Cardiac muscle cell (in vitro differentiated cells and primary cell): ENCODE measurements at places on chromosomes 2 and 18.

- peak overlapping the region; percentile 45 for H3K4me3 ChIP-seq
- no peaks in the 10 kb centered on the region for H3K4me1 ChIP-seq
- no peaks in the 10 kb centered on the region for H3K36me3 ChIP-seq
- DNase-seq = peak; percentile 36
- no peak overlapping the region for H3K27ac ChIP-seq
These were observed 903 bp downstream of the KCNG3 start for GRCh38 chr2:42492691-42493467.

- DNase-seq = peak; percentile 52
- no peak overlapping the region for H3K4me3 ChIP-seq
- no peaks in the 10 kb centered on the region for H3K27me3 ChIP-seq
- H3K36me3 ChIP-seq = no peaks in the 10 kb centered on the region
- H3K4me1 ChIP-seq = peaks cover 29% of the 10 kb centered on the region
These were observed 82.1 kb downstream of the TNP1 start for GRCh38 chr2:216777637-216778273.

GRCh38 chr2:5412001-5412400 lies 280.2 kb upstream of the SOX11 start:
- DNase-seq = no peak
- no peaks in the 10 kb centered on the region for H3K27me3 ChIP-seq
- H3K4me1 ChIP-seq = peaks cover 15% of the 10 kb centered on the region
- H3K27ac ChIP-seq = no peak overlapping the region
- no peaks in the 10 kb centered on the region for H3K36me3 ChIP-seq

DNA sequence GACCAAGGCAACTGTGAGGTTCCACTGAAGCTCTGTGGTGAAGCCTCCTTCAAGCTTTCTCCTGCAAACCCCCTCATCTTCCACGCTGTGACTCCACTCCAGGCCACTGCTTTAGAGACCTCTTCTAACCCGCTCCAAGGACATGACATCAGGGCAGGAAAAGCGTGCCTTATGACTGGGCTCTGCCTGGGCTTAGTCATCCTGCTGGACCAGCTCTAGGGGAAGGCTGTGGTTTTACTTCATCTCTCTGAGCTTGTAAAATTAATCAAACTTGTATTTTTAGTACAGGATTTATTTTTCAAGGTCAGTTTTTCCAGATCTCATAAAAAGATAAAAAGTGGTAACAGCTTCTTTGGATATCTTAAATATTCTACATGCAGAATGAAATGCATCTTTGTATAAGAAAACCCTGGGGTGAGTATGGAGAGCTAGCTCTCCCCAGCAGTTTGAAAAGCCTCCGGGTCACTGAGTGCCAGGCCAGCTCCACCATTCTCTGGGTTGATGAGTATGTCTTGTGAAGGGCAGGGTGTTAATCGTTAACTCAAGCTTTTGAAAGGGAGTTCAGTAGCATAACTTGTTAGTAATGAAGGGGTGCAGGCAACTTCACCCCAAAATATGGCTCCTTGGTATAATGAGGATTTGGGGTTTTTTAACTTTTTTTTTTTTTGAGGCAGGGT lies 33.1 kb upstream of the YPEL5 start:
- DNase-seq = peak; percentile 64
- no peaks in the 10 kb centered on the region for H3K27me3 ChIP-seq
- H3K36me3 ChIP-seq = no peaks in the 10 kb centered on the region
- H3K4me1 ChIP-seq = no peaks in the 10 kb centered on the region

- no peaks in the 10 kb centered on the region for H3K4me1 ChIP-seq
- H3K4me3 ChIP-seq = no peak overlapping the region
- DNase-seq = no peak
- no peaks in the 10 kb centered on the region for H3K27me3 ChIP-seq
- no peak overlapping the region for H3K27ac ChIP-seq
These were observed 273.7 kb downstream of the TWIST2 start for GRCh38 chr2:239121600-239122012.

DNA sequence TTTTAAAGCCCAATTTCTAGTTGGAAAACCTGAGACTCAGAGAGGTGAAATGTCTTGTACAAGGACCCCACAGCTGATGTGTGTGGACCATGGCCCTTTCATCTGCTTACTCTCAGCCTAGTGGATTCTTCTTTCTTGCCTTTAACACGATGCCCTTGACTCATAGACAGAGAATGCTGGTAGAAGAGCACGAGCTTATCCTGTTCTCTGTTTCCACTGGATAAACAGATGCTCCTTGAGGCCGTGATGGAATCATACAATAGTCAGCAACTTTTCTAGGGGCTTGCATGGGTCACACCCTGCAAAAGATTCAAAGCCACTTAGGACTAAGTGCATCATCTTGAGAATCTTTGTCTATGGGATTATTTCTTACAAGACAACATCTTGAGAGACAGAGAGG lies 50.9 kb downstream of the MYCN start:
- no peak for DNase-seq
- no peaks in the 10 kb centered on the region for H3K36me3 ChIP-seq
- no peaks in the 10 kb centered on the region for H3K27me3 ChIP-seq

DNA sequence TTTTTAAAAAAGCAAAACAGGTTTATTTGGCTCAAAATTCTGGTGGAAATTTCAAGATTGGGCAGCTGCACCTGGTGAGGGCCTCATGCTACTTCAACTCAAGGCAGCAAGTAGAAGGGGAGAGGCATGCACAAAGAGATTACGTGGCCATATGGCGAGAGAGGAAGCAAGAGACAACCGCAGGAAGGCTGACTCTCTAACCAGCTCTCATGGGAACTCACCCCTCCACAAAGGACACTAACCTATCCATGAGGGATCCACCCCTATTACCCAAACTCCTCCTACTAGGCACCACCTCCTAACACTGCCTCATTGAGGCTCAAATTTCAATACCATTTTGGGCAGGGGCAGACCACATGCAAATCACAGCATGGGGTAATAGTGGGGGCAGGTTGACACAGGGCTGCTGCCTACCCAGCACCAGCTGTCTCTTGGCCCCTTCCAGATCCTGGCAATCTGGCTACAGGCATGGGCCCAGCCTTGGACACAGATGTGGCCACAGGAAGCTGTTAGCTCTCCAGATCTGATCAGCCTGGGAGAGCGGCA lies 2.0 kb upstream of the CAPN10 start:
- peaks cover 3% of the 10 kb centered on the region for H3K36me3 ChIP-seq
- H3K4me3 ChIP-seq = no peak overlapping the region
- no peak overlapping the region for H3K27ac ChIP-seq
- H3K4me1 ChIP-seq = peaks cover 6% of the 10 kb centered on the region
- no peaks in the 10 kb centered on the region for H3K27me3 ChIP-seq
- DNase-seq = no peak

- DNase-seq = peak; percentile 55
- H3K27ac ChIP-seq = no peak overlapping the region
- no peaks in the 10 kb centered on the region for H3K36me3 ChIP-seq
- H3K4me3 ChIP-seq = no peak overlapping the region
These were observed 74.4 kb upstream of the TANC1 start for GRCh38 chr2:158894078-158894477.

GRCh38 chr2:149313512-149313972 lies 16.8 kb upstream of the LYPD6 start:
- no peak overlapping the region for H3K4me3 ChIP-seq

GRCh38 chr18:10792181-10792580 lies 266.4 kb downstream of the NAPG start:
- peak; percentile 74 for DNase-seq
- H3K36me3 ChIP-seq = no peaks in the 10 kb centered on the region
- no peak overlapping the region for H3K27ac ChIP-seq
- H3K4me3 ChIP-seq = no peak overlapping the region
- no peaks in the 10 kb centered on the region for H3K27me3 ChIP-seq
- no peaks in the 10 kb centered on the region for H3K4me1 ChIP-seq

GRCh38 chr2:176020400-176020799 lies 18.3 kb upstream of the LNPK start:
- no peak overlapping the region for H3K27ac ChIP-seq
- DNase-seq = no peak
- H3K27me3 ChIP-seq = no peaks in the 10 kb centered on the region
- H3K4me1 ChIP-seq = peaks cover 21% of the 10 kb centered on the region

DNA sequence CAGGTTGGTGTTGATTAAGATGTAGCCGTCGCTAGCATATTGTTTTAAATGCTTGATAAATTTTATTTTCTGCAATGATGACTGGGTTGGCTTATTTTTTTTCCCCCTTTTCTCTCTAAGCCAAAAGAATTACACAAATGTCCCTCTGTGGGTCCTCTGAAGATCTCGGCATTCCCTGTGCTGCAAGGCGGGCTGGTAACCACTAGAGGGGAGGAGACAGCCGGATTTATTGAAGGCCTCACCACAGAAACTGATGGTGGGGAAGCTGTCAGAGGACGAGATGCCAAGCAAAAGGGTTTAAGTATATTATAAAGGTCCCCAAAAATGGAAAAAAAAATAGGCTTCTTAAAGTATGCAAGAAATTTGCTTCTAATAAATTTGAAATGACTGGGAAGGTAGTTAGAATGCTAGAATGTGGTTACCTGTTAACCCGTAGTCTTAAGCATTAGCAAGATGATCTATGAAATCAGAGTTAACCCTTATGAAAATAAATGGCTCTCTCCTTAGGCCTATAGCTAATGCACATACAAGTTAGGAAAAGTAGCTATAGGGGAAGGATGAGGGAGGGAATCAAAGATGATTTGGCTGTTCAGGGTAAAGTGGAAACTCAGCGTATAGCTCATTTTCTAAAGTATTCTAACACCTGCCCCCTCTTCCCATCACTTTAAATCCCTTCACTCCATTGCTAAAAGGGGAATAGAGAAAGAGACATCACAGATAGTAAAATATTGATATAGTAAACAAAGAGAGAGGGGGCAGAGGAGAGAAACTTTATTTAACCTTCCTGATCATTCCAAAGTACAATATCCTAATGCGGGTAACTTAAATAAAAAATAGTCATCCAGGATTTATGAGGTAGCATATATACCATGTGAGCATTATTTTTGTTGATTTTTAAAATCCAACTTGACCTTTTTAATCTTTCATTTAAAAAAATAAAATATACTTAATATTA lies 894.5 kb upstream of the POU3F3 start:
- no peaks in the 10 kb centered on the region for H3K27me3 ChIP-seq
- no peaks in the 10 kb centered on the region for H3K36me3 ChIP-seq
- no peaks in the 10 kb centered on the region for H3K4me1 ChIP-seq
- no peak overlapping the region for H3K27ac ChIP-seq

- no peaks in the 10 kb centered on the region for H3K4me1 ChIP-seq
- no peak overlapping the region for H3K27ac ChIP-seq
- no peaks in the 10 kb centered on the region for H3K36me3 ChIP-seq
- no peak overlapping the region for H3K4me3 ChIP-seq
- peak; percentile 57 for DNase-seq
- peaks cover 20% of the 10 kb centered on the region for H3K27me3 ChIP-seq
These were observed 34.3 kb upstream of the LGALSL start for GRCh38 chr2:64419596-64420165.

DNA sequence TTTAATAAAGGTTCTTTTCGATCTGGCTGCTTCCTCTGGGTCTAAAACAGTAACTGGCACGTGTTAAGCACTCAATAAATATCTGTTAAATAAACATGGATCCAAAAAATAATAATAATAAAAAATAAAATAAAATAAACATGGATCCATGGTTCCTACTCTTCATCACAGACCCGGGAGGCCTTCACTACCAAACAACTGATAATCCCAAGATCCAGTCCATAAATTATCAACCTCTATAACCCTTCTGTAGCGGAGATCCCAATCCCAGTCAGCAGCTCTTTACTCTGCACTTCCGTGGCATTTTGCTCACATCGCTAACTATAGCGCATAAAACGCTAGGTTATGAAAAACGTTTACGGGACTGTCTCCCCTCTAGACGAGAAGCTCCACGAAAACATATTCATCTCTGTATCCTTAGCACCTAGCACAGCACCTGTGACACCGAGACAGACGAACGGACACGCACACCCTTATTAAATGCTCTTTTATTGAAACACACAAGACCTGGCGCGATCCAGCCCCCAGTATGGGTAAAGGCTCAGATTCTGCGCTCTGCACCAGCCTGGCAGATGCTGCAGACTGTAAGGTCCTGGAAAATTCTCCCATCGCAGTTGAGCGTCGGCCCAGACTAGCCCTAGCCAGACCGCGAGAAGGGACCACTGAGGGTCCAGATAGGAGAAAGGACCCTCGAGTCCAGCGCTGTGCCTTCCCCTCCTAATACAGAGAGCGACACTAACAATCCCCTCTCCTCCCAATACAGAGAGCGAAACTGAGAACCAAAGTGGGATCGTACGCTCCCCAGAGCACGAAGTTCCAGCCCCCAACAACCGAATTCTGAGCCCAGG lies 770 bp downstream of the NBAS start:
- H3K4me3 ChIP-seq = peak overlapping the region; percentile 75
- H3K27ac ChIP-seq = peak overlapping the region; percentile 88
- H3K36me3 ChIP-seq = no peaks in the 10 kb centered on the region

DNA sequence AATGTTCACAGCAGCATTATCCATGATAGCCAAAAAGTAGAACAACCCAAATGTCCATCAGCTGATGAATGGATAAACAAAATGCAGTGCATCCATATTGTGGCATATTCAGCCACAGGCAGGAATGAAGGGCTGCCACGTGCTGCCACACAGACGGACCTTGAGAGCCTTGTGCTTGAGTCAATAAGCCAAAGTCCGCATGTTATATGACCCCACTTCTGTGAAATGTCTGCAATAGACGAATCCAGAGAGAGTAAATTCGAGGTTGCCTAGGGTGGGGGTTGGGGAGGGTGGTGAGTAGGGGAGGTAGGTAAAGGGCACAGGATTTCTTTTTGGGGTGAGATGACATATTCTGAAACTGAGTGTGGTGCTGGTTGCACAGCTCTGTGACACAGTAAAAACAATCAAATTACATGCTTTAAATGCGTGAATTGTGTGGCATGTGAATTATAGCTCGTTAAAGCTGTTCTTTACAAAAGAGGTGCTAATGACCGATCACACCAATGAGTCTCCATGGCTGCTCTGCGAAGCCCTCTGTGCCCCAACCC lies 38.9 kb upstream of the LDLRAD4 start:
- no peak for DNase-seq
- peaks cover 5% of the 10 kb centered on the region for H3K4me1 ChIP-seq
- no peaks in the 10 kb centered on the region for H3K36me3 ChIP-seq
- H3K27ac ChIP-seq = no peak overlapping the region
- H3K27me3 ChIP-seq = no peaks in the 10 kb centered on the region

DNA sequence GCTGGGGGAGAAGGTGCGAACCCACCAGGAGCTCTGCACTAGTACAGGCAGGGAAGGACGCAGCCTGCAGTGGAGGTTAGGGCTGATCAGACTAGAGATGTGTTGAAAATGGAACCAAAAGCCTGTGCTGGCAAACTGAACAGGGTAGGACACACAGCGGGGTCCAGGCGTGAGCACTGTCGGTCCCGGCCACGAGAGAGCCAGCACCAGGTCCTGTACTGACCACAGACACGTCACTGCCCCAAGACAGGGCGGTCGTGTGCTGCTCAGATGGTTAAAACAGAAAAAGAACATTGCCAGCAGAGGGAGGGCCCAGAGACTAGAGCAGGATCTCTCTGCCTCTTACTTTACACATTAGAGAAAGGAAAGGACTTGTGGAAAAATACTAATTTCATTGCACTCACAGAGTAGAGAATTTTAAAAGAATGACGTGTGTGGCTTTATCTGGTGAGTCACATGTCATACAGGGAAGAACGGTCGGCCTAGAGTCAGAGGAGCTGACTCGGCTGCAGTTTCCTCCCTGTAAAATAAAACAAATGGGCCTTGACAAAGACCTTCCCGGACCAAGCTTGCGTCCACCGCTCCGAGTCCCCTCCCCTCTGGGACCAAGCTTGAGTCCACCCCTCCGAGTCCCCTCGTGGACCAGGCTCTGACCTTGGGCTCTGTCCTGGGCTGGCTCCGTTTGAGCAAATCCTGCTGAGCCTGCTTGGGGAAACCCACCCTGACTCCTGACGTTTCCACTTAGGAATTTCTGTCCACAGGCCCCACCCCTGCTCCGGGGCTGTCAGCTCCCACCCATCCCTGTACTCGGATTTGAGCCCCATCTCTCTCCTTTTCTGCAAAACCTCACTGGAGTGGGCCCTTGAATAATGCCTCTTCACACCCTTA lies 16.7 kb upstream of the ADI1 start:
- peaks cover 8% of the 10 kb centered on the region for H3K4me1 ChIP-seq
- peak; percentile 87 for DNase-seq
- H3K36me3 ChIP-seq = no peaks in the 10 kb centered on the region
- H3K4me3 ChIP-seq = no peak overlapping the region
- H3K27me3 ChIP-seq = no peaks in the 10 kb centered on the region
